Stimulated activated CD4-positive, alpha-beta T cell treated with anti-CD3 and anti-CD28 coated beads, Interleukin-12 subunit alpha, Interleukin-12 subunit beta, amount 100 ng/mL, for 4 hours (primary cell): ENCODE measurements at places on chromosomes 6 and 20.

DNA sequence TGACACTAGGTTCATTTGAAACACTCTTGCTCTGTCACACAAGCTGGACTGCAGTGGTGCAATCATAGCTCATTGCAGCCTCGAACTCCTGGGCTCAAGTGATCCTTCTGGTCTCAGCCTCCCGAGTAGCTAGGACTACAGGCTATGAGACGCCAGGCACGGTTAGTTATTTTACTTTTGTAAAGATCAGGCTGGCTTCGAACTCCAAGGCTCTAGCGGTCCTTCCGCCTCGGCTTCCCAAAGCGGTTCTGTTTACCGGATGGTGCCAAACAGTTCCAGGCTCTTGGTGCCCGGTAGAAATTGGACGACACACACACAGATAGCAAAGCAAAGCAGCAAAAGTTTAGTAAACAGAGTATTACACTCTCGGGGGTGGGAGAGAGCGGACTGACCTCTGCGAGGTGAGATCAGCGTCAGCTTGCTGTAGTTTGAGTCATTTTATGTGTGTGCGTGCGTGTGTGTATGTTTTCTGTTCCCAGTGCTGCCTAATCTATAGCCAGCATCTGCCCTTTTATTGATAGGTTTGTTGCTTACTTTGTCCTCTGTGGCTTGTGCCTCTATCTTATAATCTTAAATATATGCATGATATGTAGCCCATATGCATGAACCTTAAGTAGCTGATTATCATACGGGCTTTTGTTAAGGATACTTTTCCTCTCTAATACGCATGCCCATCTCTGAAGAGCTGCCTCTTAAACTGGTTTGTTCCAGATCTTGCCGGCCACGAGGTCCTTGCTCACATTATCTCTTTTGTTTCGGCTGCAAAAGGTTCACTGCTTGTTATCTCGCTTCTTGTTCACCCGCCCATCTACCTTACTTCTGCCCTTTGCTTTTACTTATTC is 75.2 kb downstream of the OR2B2 start:
- DNase-seq = no peak

GRCh38 chr20:42957704-42958095 is 232.0 kb downstream of the PTPRT start:
- DNase-seq = no peak

DNA sequence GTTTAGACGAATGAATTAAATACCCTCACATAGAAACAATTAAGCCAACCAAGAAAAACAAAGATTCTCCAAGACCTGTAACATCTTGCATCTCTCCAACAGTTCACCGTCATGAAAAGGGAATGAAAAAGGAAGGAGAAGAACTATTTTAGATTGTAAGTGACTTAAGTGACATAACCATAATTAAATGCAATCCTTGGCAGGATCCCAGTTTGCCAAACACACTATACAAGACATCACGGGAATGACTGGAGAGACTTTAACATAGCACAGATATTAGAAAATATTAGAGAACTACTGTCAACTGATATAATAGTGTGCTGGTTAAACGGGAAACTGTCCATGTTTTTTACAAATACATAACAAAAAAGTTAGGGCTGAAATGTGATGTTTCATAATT is 22.2 kb downstream of the EPB41L2 start:
- DNase-seq = no peak

- DNase-seq = no peak
These were observed 8.7 kb downstream of the GPX6 start for GRCh38 chr6:28506807-28507475.

GRCh38 chr6:87518453-87518852 is 45.7 kb downstream of the SLC35A1 start:
- DNase-seq = no peak

DNA sequence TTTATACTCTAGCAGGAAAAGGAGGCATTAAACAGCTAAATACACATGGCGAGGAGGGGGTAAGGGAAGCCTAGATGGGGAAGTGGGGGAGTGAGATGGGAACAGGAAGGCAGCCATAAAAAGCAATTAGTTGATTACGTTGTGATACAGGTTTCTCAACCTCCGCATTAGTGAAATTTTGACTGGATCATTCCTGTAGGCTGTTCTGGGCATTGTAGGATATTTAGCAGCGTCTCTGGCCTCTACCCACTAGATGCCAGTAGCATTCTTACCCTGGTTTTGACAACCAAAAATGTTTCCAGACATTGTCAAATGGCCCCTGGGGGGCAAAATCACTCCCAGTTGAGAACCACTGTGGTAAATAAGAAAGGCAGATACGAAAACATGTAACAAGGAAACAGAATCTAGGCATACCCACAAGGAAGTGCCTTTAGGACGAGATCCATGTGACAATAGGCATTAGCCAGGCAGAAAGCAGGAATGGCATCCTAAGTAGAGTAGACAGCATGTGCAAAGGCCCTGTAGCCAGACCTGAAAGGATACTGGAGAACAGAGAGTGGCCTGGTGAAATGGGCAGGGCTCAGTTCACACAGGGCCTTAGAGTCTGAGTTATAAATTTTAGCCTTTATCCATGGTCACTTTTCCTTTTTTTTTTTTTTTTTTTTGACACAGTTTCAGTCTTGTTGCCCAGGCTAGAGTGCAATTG is 25.8 kb upstream of the PTPN1 start:
- no peak for DNase-seq

DNA sequence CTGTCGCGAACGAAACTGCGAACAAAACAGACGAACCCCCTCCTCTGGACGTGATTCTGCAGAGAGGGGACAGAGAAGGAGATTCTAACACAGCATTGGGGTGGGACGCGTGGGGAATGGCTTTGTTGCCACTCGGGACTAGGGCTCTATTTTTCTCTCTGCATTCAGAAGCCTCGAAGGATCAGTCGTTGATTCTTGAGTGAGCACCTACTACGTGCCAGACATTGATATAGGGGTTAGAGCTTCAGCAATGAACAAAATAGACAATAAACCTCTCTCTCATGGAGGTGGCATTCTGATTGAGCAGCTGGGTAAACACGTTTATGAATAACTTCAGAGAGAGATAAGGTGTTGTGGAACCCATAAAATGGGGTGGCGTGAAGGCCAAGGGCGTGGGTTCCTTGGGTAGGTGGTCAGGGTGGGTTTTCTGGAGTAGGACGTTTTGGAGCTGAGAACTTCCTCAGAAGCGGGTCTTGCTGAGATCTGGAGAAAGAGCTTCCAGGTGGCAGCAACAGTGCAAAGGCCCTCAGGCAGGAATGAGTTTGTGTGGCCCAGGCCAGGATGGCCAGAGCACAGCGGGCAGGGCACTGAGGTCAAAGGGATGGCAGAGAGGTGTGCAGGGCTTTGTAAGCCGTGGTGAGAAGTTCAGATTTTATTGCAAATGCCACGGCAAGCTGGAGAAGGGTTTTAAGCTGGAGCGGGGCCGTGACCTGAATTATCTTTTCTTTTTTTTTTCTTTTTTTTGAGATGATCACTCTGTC is 884 bp downstream of the SLC2A10 start:
- no peak for DNase-seq

GRCh38 chr6:96675597-96675996 is 112.7 kb downstream of the FHL5 start:
- DNase-seq = no peak

- DNase-seq = no peak
These were observed 53.0 kb downstream of the CDK5RAP1 start for GRCh38 chr20:33348136-33348937.

- no peak for DNase-seq
These were observed 29.9 kb upstream of the PLCB4 start for GRCh38 chr20:9038791-9039535.

GRCh38 chr6:99114769-99115406 is 167.1 kb upstream of the FBXL4 start:
- DNase-seq = no peak

- DNase-seq = no peak
These were observed 75.4 kb downstream of the FILIP1 start for GRCh38 chr6:75418233-75418632.

GRCh38 chr6:119671105-119671504 is 321.5 kb upstream of the MAN1A1 start:
- no peak for DNase-seq

DNA sequence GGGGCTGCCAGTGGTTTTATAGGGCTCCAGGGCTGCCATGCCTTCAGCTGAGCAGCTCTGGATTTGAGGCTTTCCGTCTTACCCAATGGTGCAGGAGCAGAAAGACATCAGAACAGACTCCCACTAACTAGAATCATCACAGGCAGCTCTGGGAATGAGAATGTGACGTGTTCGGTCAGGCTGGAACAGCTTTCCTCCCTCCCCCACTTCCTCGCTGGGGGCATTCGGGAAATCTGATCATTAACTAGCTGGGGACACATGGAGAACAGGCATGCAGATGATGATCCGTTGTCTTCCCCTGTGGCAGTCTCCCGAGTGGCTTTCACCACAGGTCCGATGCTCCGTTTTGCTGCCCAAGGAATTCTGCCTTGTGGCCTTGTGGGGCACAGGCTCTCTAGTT is 5.5 kb upstream of the MTG2 start:
- DNase-seq = no peak

- no peak for DNase-seq
These were observed 371.7 kb upstream of the SASH1 start for GRCh38 chr6:147970970-147971369.
